ENCODE measurements at places on chromosomes 3 and 15.
A peak's percentile ranks its signal among the peaks of the same experiment; 100 is the strongest.

DNA sequence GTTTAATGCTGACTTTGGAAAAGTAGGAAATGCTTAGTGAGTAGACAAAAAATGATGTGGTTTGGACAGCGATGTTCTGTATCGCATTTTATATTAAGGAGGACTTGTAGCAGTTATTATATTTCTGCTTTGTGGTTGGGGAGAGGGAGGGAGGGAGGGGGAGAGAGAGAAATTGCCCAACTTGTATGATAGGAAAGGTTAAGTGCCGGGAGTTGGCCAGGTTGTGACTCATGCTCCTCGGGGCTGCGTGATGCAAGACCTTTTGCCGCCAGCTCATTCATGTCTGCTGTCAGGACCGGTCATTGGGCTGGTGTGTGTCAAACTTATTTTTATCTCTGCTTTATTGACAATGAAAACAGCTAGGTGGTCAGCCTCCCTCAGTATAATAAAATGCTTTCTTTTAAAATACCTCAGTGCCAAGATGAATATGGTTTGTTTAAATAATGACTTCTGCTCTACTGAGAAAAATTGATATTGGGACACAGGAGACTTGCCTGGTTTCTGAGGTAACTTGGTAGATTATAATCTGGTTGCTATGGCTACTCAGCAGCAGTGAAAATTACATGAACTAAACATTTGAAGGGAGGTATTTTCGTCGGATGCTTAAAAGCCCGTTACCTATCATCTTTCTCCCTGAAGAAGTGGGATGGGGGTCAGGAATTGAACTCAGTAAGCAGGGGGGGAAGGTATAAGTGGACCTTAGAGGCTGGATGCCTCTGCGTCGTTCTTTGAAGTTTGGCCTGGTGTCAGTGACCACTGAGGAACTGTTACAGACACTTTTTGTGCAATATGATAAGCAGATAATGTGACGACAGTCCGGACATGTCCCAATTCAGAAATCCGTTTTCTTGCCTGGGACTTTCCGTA, 90.7 kb downstream of the FNDC3B start:
- DNase-seq: peak; percentile 52

- DNase-seq: no peak
These were observed 153.3 kb downstream of the USP13 start for GRCh38 chr3:179806177-179806576.

GRCh38 chr15:53297828-53298227, 461.6 kb downstream of the WDR72 start:
- no peak for DNase-seq

DNA sequence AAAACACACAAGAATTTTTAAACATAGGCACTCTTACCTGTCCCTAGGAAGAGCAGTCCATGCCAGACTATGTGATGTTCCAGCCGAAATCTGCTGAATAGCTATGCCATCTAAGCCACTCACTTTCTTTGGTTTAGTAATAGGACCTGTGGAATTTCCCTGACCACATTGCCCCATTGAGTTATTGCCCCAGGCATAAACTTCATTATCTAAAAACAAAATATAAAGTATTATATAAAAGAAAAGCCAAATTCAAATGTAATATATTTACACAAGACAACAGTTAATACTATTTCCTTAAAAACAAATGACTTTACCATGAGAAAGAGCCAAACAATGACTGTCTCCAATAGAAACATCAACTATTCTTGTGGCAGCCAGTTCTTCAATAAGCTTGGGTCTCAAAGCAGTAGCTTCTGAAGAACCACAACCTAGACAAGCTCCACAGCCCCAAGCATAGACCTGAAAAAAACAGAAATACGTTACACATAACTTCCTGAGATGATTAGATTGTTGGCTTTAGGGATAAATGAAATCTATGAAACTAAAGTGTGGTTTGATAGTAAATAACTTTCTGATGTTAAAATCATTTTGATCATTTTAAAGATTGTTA, 84.3 kb downstream of the HERC1 start:
- no peak for DNase-seq

DNA sequence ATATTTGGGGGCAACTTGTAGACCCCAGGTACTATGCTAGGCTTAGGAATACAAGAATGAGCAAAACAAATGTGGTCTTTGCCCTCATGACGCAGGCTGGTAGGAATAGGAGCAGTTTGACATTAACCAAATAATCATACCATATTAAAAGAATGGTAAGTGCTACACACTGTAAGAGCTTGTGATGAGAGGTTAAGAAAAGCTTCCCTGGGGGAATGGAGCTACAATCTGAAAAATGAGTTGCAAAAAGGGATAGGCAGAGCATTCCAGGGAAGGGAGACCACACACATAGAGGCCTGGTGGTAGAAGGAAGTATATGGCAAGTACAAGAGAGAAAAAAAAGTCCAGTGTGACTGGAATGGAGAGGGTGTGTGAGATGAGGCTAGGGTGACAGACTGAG, 37.3 kb downstream of the TMOD3 start:
- peak; percentile 61 for DNase-seq

DNA sequence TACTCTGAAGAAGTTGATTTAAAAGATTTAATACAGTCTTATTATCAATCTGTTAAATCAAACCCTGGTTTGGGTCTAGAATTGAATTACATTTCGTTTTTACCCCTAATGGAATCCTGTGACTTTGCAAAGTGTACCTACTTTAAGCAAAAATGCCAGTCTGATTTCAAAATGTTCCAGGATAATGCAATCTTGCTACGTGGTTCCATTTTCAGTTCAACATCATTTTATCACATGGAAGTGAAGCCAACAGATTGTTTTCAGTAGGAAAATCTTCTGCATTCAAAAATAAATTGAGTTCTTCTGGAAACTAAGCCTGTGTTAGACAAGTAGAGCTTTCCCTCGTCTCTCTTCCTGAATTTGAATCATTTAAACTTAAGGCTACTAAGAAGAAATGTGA, 356.4 kb downstream of the CHST2 start:
- no peak for DNase-seq

GRCh38 chr3:70646635-70647034, 334.2 kb upstream of the MDFIC2 start:
- DNase-seq: no peak

DNA sequence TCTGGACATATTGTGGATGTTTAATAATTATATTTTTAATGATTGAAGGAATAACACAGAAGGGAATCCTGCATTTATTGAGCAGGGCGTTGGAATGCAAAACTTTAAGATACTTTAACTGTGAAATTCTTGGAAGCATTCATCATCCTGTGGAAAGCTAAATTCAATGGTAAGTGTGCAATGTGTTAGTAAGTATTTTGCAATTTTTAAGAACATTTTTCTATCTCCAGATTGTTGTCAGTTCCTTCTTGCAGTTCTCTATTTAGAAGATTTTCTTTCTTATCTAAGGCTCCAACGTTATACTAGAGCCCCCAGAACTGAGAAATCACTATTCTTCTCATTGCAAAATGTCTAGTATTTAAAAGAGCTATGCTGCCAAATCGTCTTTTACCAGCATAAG, 132.2 kb upstream of the TSC22D2 start:
- peak; percentile 62 for DNase-seq

DNA sequence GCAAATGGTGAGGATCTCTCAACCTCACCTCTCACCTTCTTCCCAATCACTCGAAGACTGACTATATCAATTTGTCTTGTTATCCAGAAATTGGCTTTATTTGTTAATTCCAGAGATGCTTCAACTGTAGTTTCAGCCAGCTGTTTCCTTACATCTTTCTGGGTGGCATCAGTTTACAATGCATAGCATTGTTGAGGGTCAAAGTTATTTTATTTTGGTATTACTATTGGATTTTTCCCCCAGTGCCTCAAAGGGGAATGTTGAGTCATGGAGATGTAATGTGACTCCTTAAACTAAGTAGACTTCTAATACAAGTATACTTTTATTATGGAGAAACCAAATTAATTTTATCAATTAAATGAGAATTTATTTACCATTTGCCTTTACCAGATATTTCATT, 351.6 kb downstream of the TIGIT start:
- no peak for DNase-seq
